Islet precursor cell (in vitro differentiated cells): ENCODE measurements at places on chromosomes 3 and 15.
A peak's percentile ranks its signal among the peaks of the same experiment; 100 is the strongest.

GRCh38 chr15:30008156-30008555, 74.6 kb upstream of the GOLGA8J start:
- DNase-seq, result no peak

- no peak for DNase-seq
Observed at GRCh38 chr3:21188459-21188858, 562.6 kb downstream of the ZNF385D start.

GRCh38 chr3:138197058-138197457, 10.0 kb downstream of the ARMC8 start:
- DNase-seq, result peak; percentile 81

DNA sequence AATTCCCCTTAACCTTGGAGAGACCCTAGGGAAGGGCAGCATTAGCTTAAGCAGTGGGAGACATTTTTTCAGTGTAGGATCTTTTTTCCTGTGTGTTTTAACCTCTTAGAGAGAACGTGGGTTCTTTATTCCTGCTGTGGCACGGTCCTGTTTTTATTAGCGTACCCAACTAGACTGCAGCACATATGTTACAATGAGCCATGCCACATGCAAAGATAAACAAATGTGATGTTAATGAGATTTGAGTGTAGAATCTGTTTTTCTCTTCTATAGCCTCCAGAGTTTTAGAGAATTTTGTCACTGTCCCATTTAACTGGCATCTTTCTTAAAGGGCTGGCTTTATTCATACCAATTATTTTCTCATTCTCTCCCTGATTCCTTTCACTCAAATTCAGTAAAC, 347.5 kb downstream of the CNTN4 start:
- DNase-seq, result no peak

DNA sequence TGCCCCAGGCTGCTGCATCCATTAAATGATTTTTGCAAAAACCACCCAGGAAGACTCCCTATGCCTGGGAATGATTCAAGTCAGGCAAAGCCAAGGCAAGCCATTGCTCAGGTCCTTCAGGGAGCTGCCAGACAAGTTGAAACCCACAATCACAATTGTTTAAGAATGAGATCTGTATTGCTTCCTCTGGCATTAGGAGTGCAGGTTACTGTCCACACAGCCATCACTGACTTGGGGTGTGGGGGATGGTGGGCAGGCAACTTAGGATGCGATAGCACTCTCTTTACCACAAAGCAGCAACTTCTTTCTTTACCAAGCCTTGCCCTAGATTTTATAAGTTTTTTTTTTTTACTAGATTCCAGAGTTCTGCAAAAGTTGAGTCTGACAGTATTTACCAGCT, 15.0 kb upstream of the IL20RB start:
- peak; percentile 59 for DNase-seq

- DNase-seq, result peak; percentile 55
Observed at GRCh38 chr3:135240426-135240825, 445.4 kb downstream of the EPHB1 start.

DNA sequence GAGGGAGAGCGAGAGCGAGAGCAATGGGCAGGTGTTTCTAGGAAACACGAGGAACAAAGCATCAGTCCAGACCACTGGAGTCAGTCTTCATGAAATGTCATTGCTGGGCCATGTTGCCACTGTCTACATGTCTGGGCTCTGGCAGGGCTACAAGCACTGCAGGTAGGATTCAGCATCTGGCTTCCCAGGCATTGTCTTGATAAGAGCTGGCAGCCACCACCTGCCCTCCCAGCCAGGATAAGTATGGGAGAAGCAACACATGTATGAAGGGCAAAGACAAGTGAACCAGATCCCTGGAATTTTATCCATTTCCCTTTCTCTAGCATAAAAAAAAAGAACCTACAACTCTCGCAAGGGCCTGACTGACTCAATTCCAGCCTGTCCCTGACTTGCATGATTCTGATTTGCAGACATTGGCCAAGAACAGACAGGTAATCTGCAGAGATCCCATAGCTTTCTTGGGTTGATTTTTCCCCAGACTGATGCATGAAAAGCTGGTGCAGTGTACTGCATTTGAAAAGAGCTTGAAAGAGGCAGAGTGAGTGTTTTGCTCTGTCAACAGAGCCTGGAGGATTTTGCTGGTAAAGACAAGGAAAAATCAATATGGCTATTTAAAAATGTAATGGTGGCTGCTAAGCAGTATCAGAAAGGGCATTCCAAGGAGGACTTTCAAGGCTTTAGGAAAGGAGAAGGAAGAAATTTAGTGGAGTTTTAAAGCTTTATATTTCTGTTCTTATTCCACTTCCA, 157.2 kb upstream of the MYRIP start:
- no peak for DNase-seq

DNA sequence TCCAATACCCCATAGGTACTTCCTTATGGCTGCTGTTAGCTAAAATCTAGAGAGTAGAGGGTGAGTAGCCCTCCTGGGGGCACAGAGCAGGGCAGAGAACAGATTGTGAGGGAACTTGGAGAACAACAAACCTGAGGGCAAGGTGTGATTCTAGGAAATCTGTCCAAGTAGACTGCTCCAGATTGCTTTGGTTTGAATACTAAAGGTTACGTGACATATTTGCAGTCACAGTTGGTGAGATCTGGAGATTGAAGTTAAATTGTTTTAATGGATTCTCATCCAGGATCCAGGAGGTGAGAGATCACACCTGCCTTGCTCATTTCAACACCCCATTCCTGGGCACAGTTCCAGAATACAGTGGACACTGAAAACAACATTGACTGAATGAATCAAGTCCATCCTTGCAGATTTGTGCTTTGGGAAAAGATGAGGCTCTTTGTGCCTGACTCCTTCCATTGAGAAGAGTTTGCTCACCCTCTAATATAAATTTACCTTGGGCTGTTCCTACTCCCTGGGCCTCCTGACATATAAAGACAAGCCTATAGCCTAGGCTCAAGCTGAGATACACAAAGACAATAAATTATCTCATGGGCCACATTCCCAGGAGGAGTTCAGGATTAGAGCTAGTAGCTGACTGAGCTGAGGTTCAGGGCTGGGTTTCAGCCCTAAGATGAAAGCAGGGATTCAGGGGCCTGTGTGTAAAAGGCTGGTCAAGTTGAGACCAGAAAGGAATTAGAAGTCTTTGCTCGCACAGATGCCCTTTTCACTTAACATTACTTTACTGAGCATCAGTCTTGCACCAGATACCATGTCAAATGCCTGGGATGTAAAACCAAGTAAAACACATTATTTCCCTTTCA, 400.9 kb upstream of the MCTP2 start:
- DNase-seq, result no peak

GRCh38 chr3:110070161-110070916, 733.0 kb upstream of the DPPA4 start:
- no peak for DNase-seq
